Stimulated activated CD4-positive, alpha-beta T cell treated with anti-CD3 and anti-CD28 coated beads, Interleukin-2, amount 100 ng/mL, for 24 hours (primary cell): ENCODE measurements at places on chromosomes 2 and 18.

DNA sequence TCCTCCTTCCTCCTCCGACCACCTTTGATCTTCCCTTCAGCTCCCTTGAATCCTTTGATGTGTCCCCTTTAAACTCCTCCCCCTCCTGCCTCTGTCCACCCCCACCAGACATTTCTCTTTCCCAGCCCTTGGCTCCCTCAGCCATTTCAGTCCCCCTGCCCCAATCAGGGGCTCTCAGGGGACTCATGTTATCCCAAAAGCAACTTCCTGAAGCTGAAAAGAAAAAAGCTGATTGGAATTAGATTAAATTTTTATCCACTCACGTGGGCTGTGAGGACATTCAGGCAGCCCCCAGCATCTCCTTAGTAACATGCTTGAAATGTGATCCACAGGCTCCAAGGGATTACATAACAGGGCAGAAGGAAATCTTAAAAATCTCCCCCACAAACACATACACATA is 81.3 kb downstream of the NEURL3 start:
- DNase-seq, result no peak

GRCh38 chr2:125397535-125398251 is 1258.3 kb upstream of the GYPC start:
- DNase-seq, result no peak

DNA sequence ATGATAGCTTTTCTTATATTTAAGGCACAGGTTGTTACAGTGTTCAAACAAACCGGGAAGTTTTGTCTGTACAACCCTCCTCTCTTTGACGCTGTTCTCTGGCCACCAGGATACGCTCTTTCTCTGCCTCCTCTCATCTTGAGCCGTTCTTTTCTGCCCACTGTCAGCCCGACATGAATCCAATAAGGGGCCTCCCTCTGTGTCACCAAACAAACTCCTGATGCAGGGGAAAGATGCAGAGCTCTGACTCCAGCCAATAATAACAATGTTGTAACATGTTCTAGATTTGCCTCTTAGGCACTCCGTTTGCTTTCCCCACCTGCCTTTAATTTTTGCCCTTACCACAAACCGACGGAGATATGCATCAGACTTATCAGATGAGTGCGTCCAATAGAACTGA is 449.3 kb downstream of the SLC4A3 start:
- no peak for DNase-seq

GRCh38 chr18:48997985-48998831 is 47.4 kb upstream of the SMAD7 start:
- no peak for DNase-seq

GRCh38 chr2:85744741-85745601 is 8.8 kb upstream of the ATOH8 start:
- no peak for DNase-seq
